Activated CD4-positive, alpha-beta memory T cell treated with anti-CD3 and anti-CD28 coated beads for 36 hours (primary cell): ENCODE measurements at places on chromosomes 7 and 10. TPM values are rescaled to one million over a fixed set of nuclear protein-coding genes. Genes with fewer than 3 reads are reported as not detected.

The OR13A1 gene
- not detected for total RNA-seq

DNA sequence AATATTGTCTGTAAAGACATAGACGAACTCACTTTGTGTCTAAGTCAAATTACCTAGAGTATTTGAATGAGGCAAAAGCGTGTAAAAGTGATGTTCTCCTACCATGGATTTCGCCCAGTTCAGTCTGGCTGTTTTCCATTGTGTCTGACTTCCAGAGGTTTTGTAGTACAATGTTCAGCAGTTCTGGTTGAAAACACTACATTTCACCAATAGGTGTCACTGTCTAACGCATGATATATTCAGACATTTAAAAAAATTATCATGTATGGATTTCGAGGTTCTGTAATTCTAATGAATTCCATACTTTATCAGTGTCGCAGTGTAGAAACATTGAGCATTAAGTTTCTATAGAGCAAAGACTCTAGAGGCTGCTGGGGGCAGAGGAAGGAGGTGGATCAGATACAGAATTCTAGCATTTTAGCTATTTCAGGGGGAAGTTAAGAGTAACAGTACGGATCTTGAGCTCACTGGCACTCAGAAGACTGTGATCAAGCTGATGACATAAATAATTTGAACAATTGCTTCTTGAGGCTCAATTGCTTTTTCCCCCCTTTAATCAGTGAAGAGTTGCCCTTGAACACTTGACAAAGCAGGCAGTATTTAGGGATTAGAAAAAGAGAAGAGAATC lies 196.9 kb upstream of the RHOBTB1 start:
- no peak overlapping the region for H3K4me3 ChIP-seq
- H3K4me1 ChIP-seq = no peaks in the 10 kb centered on the region
- no peaks in the 10 kb centered on the region for H3K36me3 ChIP-seq

- H3K27me3 ChIP-seq = no peaks in the 10 kb centered on the region
- peak overlapping the region; percentile 6 for H3K4me3 ChIP-seq
Measured at GRCh38 chr7:44960011-44960580, 18.7 kb downstream of the MYO1G start.

The CYP3A7 gene
- not detected for total RNA-seq

GRCh38 chr10:22468570-22469320 lies 123.4 kb downstream of the SPAG6 start:
- H3K4me1 ChIP-seq = no peaks in the 10 kb centered on the region
- no peak overlapping the region for H3K27ac ChIP-seq
- H3K27me3 ChIP-seq = peaks cover 19% of the 10 kb centered on the region
- H3K36me3 ChIP-seq = no peaks in the 10 kb centered on the region
